ENCODE measurements at places on chromosomes 5 and 9.

- DNase-seq, result peak; percentile 85
These were observed 551.5 kb upstream of the TLE4 start for GRCh38 chr9:79020276-79020675.

DNA sequence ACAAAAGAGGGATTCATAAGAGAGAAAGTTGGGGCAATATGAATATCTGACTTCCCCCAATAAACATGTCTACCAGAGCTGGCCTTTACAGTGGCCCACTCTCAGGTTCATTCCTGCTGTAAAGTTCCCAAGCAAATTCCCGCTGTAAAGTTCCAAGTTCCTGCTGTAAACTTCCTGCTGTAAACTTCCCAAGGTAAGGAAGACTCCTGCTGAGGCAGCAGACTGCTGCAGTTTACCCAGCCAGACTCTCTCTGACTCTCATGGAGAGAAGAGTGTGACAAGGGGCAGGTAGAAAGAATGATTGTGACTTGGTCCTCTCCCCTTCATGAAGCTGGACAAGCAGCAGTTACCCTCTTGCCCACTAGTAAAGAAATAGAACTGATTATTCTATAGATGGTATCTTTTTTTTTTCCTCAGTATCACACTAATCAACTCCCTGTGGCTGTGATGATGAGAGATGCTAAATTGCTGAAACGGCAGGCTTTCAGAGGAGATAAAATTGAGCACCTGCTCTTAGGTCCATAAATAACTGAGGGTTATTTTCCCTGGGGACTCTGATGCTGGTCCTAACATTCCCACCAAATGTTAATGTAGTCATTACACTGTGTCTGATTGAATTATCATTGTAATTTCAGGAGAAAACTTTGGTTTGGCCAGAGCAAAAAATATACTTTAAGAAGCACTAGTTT is 220.4 kb downstream of the PARP8 start:
- no peak for DNase-seq

DNA sequence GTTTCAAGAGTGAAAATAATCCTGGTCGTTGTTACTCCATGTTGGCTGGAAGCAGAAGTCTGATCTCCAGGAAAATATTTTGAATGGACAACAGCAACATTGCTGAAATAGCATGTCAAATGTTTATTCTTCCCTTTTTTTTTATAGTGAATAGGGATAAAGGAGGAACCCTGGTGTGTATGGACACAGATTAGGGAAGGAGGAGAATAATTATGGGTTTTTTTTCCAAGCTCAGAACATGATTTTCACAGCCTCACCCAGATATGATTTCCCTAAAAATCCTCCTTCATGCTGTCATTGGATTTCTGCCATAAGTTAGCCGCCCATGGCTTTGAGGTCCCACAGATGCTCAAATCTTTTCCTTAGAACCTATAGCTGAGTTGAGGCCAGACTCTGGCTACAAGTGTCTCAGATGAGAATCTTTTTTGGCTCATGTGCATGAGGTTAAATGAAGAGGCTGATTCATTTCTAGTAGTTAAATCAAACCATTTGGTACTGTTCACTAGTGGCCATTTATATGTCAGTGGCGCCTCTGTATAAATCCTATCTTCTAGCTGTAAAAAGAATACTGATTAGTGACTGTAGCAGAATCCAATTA is 65.5 kb upstream of the LIFR start:
- no peak for DNase-seq

GRCh38 chr5:149633476-149634350 is 52.4 kb downstream of the ARHGEF37 start:
- no peak for DNase-seq

DNA sequence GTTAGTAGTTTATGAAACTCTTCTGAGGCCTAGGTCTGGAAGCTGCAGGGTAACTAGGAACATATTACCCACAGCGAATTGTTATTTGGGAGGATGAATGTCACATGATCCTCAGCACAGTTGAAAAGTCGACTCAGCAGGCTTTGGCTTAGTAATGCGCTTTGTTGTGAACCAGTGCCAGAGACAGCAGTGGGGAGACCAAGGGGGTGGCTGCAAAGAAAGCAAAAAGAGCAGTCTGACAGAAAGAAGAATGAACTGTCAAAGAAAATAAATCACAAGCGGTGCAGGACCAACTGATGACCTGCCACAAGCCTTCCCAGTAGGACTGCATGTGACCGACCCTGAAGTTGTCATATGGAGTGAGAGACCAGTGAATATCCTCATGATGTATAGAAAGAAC is 170.0 kb downstream of the CCDC171 start:
- no peak for DNase-seq

DNA sequence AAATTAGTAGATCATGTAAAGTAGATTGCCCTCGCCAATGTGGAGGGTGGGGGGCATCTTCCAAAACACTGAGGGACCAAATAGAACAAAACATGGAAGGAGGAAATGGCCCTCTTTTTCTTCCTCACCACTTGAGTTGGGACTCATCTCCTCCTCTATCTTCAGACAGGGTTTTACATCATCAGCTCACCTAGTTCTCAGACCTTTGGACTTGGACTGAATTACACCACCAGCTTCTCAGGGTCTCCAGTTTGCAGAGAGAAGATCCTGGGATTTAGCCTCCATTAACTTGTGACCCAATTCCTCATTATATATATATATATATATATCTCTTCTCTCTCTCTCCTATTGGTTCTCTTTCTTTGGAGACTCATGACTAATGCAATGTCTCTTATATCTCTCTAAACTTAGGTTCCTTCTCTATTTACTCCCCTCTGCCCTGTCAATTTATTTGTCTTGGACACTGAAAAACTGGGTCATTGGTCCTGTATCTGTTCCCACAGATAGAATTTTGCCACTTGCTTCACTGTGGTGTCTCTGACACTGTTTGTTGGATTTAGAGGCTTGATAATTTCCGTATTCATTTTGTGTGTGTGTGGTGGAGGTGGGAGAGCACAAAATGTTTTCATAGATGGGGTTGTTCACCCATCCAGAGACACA is 54.3 kb upstream of the TXNDC8 start:
- DNase-seq, result no peak

DNA sequence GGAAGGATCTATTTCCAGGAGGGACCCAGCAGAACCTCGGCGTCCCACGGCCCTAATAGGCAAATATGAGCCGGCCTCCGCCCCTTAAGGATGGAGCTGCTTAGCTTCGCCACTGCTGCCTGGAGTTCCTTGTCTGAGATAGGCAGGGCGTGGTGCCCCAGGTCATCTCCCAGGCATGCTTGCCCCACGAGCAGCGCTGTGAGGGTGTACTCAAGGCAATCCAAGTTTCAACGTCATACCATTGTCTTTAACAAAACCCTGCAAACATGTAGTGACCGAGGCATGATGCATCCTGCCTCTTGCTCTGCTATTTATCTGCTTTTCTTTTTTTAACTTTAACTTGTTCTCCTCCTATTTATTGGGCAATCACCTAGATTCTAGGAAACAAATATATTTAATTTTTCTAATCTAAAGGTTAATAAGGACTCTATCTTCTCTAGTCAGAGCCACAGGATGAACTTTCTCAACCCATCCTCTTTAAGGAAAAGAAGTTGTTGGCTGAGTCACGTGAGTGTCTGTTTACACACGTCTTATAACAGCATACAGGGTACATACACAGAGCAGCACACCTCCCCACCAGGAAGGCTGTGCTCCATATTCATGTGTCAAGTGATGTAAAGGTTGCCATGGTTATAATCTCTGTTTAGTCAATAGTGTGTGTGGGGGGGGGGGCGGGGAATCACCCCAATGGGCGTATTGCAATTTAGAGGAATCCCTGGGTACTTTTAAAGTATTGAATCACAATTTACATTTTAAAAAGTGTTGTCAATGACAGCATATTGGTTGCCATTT is 27.3 kb upstream of the ZSWIM6 start:
- DNase-seq, result no peak

GRCh38 chr9:89826186-89826585 is 221.4 kb downstream of the GADD45G start:
- DNase-seq, result no peak

DNA sequence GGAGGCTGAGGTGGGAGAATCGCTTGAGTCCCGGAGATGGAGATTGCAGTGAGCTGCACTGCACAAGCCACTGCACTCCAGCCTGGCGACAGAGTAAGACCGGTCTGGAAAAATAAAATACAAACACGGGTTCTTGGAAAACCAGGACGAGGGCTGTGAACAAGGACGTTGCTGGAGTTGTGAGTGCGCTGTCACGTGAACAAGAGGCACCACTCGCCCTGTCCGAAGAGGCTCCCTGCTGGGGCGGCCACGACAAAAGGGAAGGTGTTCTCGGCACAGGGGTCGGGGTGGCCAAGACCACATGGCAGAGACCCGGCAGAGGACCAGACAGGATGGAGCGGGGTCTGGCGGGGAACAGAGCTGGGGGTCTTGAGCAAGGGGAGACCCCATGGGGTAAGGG is 30.6 kb upstream of the UBAC1 start:
- no peak for DNase-seq

DNA sequence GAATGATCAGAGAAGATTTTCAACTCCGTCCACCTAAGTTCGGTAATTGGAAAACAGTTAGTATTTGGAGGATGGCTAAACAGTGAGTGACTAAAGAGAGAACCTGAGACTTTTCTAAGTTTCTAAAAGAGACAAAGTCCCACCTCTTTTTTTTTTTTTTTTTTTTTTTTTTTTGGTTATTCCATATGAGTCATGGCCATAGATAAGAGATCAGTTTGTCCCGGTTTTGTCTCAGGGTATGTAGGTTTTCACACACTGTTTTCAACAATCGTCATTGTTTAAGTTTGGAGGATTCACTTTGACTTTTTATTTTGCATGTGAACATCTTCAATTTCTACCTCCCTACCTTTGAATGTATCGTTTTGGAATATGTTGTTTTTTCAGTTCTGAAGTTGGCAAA is 85.9 kb downstream of the NTRK2 start:
- DNase-seq, result no peak

DNA sequence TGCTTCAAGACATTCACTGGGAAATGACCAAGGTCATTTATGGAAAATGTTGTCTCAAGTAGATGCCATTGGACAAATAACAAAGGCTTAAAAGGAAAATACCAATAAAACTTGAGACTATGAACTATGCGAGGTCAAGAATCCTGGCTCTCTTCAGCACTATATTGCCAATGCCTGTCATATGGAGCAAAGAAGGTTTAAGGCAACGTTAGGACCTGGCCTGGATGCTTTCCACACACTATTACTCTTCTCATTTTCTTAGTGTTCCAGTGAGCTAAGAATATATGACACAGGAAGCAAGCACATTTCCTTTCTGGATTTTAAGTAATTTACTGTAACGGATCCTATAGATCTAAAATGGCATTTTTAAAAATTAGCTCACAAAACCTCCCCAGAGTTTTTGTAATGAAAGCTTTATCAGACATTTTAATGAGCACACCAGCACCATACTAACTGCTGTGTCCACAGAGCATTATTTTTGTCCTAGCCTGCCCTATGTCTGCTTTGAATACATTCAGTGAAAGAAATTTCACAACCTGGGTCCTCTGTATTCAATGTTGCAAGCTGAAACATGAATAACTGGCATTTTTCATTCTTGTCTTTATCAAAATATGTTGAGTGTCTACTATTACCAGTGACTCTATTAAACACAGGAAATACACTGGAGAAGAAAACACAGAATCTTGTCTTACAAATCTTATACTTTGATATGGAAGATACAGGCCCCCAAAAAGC is 315.6 kb downstream of the CETN3 start:
- no peak for DNase-seq

- DNase-seq, result no peak
These were observed 177.8 kb upstream of the PITX1 start for GRCh38 chr5:135211791-135212190.

GRCh38 chr5:181114844-181115778 is 15.9 kb downstream of the OR2V1 start:
- no peak for DNase-seq

DNA sequence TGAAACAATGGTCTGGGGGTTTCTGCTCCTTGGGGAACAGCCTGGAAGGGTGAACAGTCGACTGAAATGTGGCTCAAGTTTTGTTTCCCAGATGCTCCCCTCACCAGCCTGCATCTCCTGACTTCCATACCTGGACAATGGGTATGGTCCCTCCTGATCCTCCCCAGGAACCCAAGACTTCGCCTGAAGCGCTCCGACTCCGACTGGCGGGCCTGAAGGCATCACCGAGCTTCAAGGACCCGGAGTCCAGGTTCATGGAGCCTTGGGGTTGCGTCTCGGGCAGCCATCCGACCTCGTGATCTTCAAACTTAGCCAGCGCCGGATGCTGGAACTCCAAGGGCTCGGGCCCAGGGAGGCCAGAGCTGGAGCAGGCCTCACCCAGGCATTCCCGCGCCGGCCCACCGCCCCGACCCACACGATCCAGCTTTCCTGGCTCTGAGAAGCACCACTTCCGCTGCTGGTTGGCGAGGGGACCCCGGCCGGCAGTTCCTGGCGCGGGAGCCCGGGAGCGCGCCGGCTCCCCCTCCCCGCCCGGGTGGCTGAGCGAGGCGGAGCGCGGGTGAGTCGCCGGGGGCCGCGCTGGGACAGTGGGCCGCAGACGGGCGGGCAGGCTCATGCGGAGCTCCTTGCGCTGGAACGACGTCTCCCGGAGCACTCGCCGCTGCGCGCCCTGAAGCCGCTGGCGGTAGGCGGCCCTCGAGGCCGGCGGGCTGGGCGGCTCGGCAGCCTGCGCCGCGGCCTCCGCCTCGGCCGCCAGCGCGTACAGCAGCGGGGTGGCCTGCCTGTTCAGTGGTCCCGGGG is 5.2 kb downstream of the SHROOM1 start:
- DNase-seq, result no peak

DNA sequence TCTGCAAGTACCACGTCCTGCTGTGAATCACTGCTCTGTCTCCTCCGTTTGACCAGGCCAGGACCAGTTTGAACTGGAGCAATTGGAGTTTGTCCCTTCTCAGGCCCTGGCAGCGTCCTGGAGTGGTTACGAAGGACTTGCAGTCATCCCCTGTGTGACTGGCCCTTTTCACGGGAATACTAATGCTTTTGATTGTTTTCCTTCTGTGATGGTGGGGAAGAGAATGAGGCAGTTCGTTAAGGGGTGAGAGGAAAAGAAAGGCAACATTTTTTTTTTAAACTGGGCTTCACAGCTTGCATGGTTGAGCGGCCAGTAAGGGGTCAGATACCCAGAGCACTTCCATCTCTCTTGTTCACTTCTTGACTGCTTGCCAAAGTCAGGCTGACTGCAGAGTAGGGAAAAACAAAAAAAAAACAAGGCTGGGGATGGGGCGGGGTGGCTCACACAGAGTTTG is 153.5 kb upstream of the STK32A start:
- DNase-seq, result no peak

- DNase-seq, result no peak
These were observed 8.2 kb downstream of the COL27A1 start for GRCh38 chr9:114163517-114163951.

GRCh38 chr5:168001318-168001717 is 290.1 kb upstream of the WWC1 start:
- no peak for DNase-seq

GRCh38 chr5:179385914-179386313 is 40.7 kb upstream of the ADAMTS2 start:
- DNase-seq, result no peak

Measured in NCI-H2081 (cell line).